ENCODE measurements at places on chromosomes 1 and 21.

- peak; percentile 70 for DNase-seq
Observed at GRCh38 chr1:248924696-248925532, 18.9 kb downstream of the PGBD2 start.

DNA sequence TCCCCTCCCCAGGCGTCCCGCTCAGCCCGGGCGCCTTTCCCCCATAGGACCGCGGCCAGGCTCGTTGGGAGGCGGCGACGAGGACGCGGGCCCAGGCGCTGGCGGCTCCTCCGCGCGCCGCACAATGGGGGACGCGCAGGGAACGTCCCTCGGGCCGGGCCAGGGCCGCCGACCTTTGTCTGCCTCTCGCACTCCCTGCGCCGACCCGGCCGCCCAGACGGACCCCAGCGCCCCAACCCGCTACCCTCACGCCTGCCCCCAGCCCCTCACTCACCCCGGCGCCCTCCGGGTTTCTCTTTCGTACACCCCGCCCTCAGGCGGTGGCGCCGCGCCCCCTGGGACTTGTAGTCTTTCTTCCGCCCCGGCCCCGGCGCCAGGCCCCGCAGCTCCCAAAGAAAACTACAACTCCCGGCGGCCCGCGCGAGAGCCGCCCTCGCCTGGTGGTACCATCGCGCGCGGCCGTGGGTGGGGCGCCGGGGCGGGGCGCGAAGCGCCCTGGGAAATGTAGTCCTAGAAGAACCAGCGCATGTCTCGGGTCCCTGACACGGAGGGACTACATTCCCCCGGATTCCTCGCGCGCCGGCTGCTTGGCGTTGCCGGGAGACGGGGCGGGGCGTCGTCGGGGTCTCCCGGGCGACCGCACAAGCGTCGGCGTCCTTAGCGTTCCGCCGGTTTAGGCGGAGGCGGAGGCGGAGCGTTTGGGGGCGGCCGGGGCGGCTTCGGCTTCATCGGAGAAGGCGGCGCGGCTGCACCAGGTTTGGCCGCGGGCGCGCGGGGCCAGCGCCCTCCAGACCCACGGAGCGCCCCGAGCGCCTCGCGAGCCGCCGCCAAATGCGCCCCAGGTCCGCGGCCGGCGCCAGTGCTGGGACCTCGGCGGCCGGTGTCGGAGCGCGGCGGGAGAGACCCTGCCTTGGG lies at the start of gene C1orf159:
Gene C1orf159, minus strand, starts transcription at position 304 of the 915 bp plus-strand sequence. CDS start 24,546 bp downstream, outside the sequence.
- DNase-seq, result peak; percentile 100

GRCh38 chr1:74504125-74504932 lies 8.1 kb downstream of the LRRC53 start:
- DNase-seq, result peak; percentile 61

GRCh38 chr1:154213274-154213673 lies 7.1 kb upstream of the CFAP141 start:
- no peak for DNase-seq

DNA sequence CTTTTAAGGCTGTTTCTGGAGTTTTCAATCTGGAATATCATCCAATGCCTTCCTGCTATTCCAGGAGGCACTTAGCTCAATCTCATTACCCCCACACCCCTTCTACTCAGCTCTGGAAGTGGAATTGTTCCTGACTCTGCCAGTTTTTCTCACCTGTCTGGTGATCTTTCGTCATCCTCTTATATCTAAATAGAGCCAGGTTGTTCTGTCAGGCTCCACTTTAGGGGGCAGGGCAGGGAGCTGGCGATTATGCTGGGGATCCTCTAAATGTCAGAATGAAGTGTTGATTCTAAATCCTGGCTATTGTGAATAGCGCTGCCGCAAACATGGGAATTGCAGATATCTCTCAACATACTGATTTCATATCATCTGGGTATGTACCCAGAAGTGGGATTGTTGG lies 63.6 kb upstream of the ETV3 start:
- no peak for DNase-seq

DNA sequence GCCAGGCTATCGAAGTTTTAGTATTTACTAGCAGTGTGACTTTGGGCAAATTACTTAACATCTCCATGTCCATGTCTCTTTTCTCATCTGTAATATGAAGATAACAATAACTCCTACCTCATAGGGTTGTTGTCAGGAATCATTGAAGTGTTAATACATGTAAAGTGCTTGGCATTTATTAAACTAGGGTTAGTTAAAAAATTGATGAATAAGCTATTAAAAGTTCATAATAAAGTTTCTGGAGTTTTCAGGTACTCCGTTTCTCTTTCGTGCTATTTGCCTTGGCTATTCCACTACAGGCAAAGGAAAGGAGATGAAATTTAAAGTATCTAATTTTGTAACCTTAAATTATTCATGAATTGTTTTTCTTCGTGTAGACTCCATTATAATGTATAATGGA lies 16.7 kb downstream of the LRRC8D start:
- DNase-seq, result no peak

DNA sequence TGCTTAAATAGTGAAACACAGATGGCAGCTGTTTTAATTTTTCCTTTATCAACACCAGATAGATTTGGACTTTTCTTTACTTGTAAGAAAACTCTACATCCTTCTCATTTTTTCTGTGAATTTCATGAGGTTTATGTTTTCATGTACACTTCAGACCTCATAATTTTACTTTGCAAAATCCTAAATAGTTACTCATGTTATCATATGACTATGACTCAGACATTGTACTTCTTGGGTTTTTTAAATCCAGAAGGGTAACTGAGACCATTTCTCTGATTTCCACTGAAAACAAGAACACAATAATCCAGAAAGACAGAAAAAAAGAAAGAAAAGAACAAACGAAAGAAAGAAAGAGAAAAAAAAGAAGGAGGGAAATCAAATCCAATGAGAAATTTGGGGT lies 1021.6 kb downstream of the NCAM2 start:
- no peak for DNase-seq

DNA sequence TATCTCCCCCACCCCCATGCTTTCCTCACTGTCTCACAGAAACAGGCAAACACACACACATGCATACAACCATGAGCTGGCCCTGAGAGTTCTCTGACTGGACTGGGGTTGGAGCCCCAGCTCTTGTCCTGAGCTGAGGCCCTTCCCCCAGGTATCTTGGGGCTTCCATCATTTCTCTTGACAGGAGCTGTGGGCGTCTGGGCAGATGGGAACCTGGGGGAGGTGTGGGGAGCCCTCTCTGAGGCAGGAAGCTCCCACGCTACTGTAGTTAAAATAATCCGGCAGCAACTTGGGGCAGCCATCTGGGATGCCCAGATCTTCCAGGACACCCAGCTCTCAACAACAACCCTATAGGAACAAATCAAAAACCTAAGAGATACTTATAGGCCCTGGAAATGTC lies 2.7 kb upstream of the KIF21B start:
- no peak for DNase-seq

GRCh38 chr1:25756215-25756614 lies 43.8 kb upstream of the SELENON start:
- peak; percentile 33 for DNase-seq

DNA sequence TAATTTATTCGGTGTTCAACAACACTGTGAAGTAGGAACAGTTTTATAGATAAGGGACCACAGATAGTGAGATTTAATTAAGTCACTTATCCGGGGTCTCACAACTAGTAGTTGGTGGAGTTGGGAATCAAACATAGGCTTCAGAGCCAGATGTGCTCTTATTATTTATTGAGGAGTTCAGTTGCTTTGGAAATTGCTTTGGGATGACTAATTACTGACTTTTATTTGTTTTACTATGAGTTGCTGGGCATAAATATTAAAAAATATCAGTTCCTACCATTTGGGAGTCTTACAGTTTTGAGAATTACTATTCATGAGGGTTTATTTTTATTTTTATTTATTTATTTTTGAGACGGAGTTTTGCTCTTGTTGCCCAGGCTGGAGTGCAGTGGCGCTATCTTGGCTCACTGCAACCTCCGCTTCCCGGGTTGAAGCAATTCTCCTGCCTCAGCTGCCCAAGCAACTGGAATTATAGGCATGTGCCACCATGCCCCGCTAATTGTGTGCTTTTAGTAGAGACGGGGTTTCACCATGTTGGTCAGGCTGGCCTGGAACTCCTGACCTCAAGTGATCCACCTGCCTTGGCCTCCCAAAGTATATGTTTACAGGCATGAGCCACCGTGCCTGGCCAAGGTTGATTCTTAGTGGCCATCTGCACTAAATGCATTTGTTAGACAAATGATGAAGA lies 27.7 kb downstream of the THRAP3 start:
- no peak for DNase-seq

DNA sequence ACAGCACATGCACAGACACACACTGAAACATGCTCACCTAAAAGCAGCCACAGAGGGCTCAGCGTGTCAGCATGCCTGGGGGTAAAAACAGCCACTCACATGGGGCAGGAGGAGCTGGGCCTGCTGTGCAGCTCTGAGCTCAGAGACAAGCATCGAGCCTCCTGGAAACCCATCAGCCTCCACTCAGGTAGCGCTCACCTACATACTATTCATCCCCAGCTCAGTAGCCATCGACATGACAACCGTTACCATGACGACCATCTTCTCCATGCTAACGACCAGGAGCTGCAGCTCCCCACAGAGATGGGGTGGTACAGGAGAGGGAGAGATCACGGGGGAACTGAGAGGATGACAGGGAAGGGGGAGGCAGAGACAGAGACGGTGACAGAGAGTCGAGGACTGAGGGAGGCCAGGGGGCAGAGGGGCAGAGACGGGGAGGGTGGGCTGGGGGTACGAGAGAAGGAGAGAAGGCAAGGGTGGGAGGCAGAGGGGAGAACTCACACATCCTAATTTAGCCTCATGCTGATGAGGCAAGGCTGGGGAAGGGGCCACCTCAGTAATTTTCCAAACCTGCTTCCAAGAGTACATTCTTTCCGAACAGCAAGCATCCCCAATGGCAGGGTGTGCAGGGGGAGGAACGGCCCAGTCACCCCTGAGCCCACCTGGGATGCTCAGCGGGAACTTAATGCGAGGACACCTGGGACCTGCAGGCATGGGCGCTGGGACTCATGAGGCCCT lies 28.4 kb downstream of the SDC3 start:
- no peak for DNase-seq

- no peak for DNase-seq
Observed at GRCh38 chr1:227318853-227319607, 738 bp upstream of the CDC42BPA start.

Measured in DND-41 (cell line).